Tracheal epithelial cell (primary cell): ENCODE measurements at places on chromosomes 7 and 10. TPM values are rescaled to one million over a fixed set of nuclear protein-coding genes. Genes with fewer than 3 reads are reported as not detected.

The GRM3 gene
- total RNA-seq: not detected in 2 replicates

The LIMK1 gene
- total RNA-seq: 11.9 and 27.0 TPM in 2 replicates

The MKX gene
- 0.43 and 0.72 TPM in 2 replicates for total RNA-seq

The RNF32 gene
- 1.2 and 2.8 TPM in 2 replicates for total RNA-seq

The PILRA gene
- total RNA-seq: under 0.01 TPM in 1 of 2 replicates, not detected in the other

The TMEM72 gene
- total RNA-seq: not detected in 2 replicates

The NPY4R gene
- not detected in 2 replicates for total RNA-seq

The CYP2C8 gene
- 0.21 TPM in 1 of 2 replicates, not detected in the other for total RNA-seq

The NUDT13 gene
- 0.72 and 1.3 TPM in 2 replicates for total RNA-seq

The CLEC2L gene
- total RNA-seq: not detected in 2 replicates

The FBXO24 gene
- total RNA-seq: 0.64 TPM in 1 of 2 replicates, not detected in the other

The WEE2 gene
- not detected in 2 replicates for total RNA-seq

The GIMAP8 gene
- total RNA-seq: under 0.01 and 0.21 TPM in 2 replicates

The ANKRD2 gene
- total RNA-seq: 1.3 and 9.9 TPM in 2 replicates

The TBX20 gene
- 0.24 TPM in 1 of 2 replicates, not detected in the other for total RNA-seq

The FOXP2 gene
- under 0.01 and 5.8 TPM in 2 replicates for total RNA-seq

The SLC18A2 gene
- total RNA-seq: under 0.01 TPM in 1 of 2 replicates, not detected in the other

The CRTAC1 gene
- total RNA-seq: under 0.01 TPM in 1 of 2 replicates, not detected in the other

The ZNF248 gene
- total RNA-seq: 5.1 and 7.7 TPM in 2 replicates

The IL15RA gene
- total RNA-seq: 1.3 and 2.2 TPM in 2 replicates

The SYNPO2L gene
- total RNA-seq: not detected in 2 replicates

The AKR1C1 gene
- total RNA-seq: 152 and 278 TPM in 2 replicates

The TYW1B gene
- 0.85 and 2.7 TPM in 2 replicates for total RNA-seq

The PPP1R3C gene
- 6.0 and 16.9 TPM in 2 replicates for total RNA-seq

The ASB15 gene
- not detected in 2 replicates for total RNA-seq

The FAM180A gene
- not detected in 2 replicates for total RNA-seq

The EN2 gene
- not detected in 2 replicates for total RNA-seq
